ENCODE measurements at places on chromosomes 16 and 17.

- DNase-seq = no peak
These were observed 401.0 kb downstream of the HS3ST3B1 start for GRCh38 chr17:14701886-14702285.

- no peak for DNase-seq
These were observed at the start of gene CHP2 for GRCh38 chr16:23754594-23755483. TSS of gene CHP2 (plus strand) at chr16:23755026. CDS start at chr16:23755050, 24 bp downstream.

GRCh38 chr17:78879635-78880186, 23.3 kb downstream of the CEP295NL start:
- no peak for DNase-seq

DNA sequence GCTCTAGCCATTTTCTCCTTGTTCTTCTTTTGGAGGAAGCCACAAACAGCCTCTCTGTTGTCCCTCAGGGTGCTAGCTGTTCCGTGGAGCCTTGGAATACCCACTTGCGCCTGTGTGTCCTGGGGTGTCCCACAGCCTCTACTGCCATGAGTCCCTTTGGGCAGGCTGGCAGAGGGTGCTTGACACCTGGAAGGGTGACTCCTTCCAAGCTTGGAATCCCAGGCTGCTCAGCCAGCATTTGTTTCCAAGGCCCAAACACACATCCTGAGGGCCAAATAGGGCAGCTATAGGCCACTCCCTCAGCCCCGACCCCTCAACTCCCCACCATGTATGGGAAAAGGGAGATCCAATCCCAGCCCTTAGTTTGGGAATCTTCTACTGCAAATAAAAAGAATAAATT, 14.9 kb downstream of the ZNHIT3 start:
- no peak for DNase-seq

- DNase-seq = no peak
These were observed 5.8 kb downstream of the KIF18B start for GRCh38 chr17:44941712-44942331.

GRCh38 chr16:75506574-75506973, 11.3 kb upstream of the CHST6 start:
- DNase-seq = no peak

DNA sequence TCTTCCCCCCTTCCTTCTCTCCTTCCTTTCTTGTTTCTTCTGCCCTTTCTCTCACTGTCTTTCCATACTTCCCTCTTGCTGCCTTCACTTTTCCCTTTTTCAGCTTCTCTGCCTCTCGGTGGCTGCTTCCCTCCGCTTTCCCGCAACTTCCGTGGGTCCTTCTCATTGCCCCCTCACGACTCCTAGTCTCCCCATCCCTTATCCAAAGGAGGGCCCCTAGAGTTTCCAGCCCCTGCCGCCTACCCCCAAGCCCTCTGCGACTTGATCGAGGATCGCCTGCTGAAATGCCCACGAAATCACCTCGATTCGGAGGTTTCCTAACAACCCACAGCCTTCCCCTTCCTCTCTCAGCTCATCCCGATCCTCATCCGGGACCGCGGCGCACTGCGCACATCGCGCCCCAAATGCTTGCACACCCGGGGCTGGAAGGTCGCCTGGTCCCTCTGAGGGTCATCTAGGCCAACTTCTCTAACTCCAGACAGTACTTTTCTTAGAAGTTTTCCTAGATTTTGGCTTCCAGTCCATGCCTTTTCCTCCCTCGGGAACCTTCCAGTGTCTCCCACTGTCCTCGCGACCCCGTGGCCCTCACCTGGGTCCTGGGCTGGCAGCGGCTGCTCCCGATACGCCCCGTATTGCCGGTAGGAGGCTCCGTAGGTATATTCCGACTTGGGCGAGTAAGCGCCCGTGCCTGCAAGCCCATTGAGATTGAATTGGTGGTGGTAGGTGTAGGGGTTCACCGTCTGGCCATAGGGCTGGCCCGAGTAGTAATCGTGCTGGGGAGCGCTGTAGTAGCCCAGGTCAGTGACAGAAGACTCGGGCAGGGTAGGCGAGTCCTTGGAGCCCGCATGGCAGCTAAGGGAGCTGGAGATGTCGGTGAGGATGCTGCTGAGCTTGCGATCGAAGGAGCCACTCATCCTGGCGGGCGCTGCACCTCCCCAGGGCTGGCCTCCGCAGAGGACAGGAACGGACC, 654 bp downstream of the DLX3 start:
- DNase-seq = no peak

DNA sequence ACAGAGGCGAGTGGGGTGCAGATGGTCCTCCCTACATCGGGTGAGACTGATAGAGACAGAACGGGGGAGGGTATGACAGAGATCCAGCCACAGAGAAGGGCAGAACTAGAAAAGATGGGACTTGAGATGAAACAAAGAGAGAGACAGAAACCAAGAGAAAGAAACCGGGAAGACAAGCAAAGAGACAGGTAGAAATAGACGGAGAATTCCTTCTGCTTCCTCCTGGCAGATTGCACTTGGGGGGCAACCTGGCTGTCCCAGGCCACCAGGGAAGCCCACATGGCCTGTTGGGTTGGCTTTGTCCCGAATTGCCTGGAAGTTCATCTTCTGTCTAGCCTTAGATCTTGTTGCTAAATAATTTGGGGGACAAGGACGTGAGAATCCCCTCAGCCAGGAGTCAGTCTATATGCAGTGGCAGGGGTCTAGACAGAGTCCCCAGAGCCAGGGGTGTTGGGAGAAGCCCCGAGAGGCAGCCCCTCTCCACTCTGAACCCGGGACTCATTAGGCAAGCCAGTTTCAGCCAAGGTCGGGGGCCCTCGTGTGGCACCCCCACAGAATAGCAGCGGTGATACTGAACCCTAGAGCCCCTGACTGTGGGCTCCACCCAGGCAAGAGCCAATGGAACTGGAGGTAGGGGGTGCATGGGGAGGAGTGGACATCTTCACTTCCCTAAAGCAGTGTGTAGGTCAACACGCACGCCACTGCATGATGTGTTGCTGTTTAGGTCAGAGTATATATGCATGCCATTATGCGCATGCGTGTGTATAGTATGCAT, 627 bp upstream of the TSPOAP1 start:
- peak; percentile 61 for DNase-seq

All from activated T-helper 1 cell treated with anti-CD3 and anti-CD28 coated beads, Interleukin-2, amount 50 U/mL, for 16 hours (primary cell).